ENCODE measurements at places on chromosomes 3 and 15.

DNA sequence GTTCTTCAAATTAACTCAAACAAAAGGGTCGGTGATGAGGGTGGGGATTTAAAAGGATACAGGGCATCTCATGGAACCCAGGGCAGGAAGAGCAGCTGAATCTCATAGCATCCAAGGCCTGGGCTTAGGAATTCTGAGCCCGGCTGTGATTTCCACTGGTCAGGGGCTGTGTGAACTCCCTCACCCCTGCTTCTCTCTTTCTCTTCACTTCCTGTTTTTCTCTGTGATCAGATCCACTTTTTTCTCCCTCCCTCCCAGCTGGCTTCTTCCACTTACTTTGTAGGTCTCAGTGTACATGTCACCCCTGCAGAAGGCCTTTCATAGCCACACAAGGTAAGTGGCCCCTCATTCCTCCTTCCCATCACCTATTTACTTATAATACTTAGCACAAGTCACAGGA is 68.2 kb upstream of the CORO2B start:
- no peak for DNase-seq

- no peak for DNase-seq
Observed at GRCh38 chr3:50630877-50631276, 13.9 kb downstream of the MAPKAPK3 start.

- no peak for DNase-seq
Observed at GRCh38 chr3:188253123-188253793, 99.3 kb downstream of the LPP start.

- DNase-seq: no peak
Observed at GRCh38 chr3:183812761-183813445, 12.5 kb downstream of the MAP6D1 start.

- DNase-seq: no peak
Observed at GRCh38 chr3:171168086-171168485, 141.6 kb upstream of the SLC2A2 start.

DNA sequence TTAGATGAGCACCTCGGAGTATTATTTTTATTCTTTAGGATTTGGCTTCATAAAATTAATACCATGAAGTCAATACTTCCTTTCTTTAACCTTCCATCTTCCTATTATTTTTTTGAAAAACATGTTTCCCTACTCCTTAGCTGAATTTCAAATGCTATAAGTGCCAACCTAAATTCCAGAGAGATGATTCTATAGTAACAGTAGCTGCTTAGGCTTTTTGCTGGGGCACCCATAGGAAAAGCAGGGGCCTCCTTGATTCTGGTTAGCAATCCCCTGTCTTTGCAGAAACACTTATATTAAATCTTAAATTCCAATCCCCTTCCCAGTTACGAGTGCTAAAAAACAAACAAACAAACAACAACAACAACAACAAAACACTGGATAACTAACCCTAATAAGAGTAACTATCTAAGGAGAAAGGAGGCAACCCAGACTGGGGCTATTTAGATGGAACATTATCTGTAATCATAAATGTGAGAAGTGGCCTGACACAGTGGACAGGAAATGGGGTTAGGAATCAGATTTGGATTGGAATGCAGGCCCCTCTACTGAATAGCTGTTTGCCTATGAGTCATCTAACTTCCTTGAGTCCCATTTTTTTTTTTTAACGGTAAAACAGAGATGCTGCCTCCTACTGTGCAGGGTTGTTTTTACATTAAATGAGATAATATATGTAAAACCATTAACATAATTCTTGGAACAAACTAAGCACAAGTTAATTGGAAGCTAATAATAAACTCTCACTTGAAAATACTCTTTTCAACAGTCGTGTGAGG is 148.1 kb downstream of the WDR72 start:
- DNase-seq: no peak

- no peak for DNase-seq
Observed at GRCh38 chr15:57495554-57496165, 96.0 kb upstream of the MYZAP start.

DNA sequence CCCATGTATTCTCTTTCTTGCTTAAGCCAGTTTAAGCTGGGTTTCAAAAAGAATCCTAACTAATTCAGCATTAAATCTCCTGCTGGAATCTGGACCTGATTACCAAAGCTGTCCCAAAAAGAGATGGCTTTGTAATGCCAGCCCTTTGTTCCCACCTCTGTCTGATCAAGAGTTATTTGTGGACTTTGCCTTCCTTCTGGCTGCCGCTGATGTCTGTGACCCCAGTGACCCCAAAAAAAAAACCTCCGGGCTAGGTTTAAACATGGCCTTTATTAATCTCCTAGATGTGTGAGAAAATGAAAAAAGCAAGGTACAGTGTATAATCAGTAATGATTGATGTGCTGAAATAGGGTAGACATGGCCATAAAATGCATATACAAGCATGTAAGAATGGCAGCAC is 20.7 kb downstream of the CRYGS start:
- no peak for DNase-seq

GRCh38 chr3:51708216-51708845 is 1.5 kb downstream of the GRM2 start:
- no peak for DNase-seq

GRCh38 chr3:143881095-143881494 is 32.8 kb upstream of the SLC9A9 start:
- no peak for DNase-seq

DNA sequence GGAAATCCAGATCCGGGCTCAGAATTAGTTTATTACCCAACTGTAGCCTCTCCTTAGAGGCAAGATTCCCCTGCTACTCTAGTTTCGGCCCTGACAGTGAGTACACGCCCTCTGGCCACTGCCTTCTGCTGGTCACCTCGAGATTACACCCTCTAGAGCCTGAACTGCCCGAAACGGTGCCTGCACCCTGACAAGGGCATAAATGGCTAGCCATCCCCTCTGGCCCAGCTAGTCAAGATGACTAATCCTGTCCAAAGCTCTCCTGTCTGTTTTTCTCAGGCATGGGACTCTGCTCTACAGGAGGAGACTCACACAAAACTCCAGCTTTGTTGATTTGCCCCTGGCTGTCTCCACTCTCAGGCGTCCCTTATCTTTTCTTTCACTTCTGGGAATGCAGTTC is 150.5 kb upstream of the UBE2E2 start:
- no peak for DNase-seq

DNA sequence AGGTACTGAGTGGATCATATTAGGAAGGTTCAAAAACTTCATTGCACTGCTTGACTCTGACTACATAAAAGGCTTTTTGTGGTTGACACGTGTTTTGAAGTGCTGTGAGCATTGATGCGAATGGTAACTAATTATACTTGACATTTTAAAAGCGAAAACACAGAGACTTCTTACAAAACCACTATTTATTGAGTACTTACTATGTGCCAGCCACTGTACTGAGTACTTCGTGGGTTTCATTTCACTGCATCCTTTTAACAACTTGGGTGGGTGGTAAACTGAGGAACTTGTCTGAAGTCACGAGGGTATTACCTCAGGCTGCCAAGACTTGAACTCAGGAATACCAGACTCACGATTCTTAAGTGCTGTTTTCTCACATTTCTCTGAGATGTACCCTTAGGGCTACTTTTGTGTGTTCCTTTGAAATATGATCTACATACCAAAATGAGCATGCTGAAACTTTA is 45.3 kb upstream of the PPP4R2 start:
- DNase-seq: no peak

DNA sequence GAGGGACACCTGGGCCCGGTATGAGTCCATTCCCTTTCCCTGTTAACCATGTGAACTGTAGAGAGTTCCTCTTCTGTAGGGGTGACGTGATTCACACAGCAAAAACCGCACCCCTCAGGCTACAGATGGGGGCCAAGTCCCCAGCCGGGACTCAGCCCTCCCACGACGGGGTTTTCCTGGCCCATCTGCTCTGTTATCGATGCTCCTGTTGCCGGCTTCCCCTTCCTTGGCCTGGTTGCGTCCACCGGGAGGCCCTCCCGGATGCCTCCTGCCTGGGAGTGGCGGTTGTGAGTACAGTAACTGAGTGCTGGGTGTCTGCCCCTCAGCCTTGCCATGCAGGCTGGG is 817 bp upstream of the PLXNA1 start:
- peak; percentile 43 for DNase-seq

- DNase-seq: no peak
Observed at GRCh38 chr3:140552403-140552802, 125.5 kb upstream of the TRIM42 start.

- no peak for DNase-seq
Observed at GRCh38 chr3:134145183-134145582, 105.5 kb downstream of the RYK start.

GRCh38 chr3:97699889-97700288 is 64.7 kb upstream of the ARL6 start:
- no peak for DNase-seq

DNA sequence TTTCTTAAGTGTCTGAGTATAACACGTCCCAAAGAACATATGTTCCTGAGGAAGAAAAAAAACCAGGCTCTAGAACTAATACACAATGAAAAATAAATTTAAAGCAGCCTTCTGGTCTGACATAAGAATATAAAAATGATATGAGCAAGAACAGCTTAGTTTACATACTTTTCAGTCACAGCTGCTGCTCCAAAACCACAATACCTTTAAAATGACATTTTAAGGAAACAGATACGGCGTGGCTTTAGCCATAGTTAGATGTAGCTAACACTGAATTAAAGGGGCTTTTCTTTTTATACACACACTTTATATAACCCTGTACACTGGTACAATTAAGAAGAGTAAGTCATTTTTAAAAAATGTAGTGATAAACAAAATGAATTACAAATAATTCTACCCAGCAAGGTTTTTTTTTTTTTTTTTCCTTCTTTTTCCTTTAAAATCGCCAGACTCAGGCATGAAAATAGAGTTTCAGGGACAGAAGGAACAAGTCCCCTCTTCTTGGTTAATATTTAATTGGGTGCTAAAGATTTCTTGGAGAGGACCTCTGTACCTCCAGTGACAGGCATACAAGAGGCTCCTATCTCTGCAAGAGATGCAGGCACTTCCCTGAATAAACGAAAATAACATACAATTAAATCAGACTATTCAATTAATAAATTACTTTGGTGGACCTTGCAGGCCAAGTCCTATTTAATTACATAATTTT is 265.6 kb downstream of the FOXP1 start:
- no peak for DNase-seq

DNA sequence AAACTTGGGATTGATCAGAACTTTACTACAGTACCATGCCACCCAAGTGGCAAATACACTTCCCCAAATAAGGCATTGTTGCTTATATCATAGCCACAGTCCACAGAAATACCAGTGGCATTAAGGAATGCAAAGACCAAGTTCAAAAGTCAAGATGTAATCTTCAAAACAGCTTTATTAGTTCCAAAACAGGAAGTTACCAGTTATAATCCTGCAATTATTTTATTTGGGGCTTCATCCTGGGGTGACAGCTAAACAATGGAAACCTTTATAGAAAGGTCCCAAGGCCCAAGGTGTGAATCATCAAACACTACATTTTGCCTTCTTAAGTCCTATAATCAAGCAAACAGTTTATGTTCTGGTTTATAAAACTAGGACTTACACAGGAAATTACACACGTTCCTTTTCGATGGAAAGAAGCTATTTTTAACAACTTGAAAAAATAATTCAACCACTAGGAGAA is 30.3 kb upstream of the RNF7 start:
- no peak for DNase-seq

DNA sequence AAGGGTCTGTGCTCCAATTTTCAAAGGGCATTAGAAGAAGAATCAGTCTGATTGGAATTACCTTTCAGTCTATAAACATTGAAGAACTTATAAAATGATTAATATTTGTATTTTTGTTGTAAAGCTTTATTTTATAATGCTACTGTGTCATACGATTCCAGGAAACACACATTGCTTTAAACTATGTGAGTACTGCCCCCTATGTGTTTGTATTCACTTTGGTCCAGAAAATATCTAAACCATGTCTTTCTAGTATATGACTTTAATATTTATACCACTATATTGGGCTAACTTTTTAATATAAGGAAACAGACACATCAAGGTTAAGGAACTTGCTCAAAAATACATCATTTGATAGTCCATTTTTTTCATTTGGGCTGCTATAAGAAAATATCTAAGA is 3.2 kb upstream of the RIOX2 start:
- DNase-seq: no peak

DNA sequence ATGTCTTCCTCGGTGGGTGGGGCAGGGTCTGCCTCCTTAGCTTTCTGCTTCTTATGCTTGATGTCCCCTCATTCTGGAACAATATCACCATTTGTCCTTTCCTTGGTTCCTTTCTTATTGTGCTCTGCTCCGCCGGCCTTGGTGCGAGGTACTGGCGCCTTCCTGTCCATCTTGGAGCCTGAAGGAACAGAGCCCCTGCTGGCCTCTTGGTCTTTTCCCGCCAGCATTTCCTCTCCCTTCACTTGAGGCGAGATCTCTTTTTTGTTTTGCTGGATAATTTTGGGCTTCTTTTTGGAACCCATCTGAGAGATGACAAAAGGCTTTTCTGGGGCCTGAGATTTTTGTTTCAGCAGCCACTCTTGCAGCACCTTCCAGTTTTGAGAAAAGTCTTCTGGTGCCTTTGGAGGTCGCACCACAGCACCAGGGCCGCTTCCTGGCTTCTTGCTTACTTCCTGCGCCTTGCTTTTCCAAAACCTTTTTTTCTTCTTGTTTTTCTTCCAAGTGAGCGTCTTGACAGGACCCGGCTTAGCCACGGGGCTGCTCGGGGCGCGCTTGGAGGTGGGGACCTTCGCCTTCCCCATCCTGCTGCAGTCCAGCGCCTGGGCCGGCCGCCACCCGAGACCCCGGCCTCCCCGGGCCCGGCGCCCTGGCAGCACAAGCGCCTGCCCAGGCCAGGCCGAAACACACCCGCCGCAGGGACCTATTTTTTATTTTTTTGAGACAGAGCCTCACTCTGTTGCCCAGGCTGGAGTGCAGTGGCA is 127.1 kb downstream of the KLF13 start:
- no peak for DNase-seq

GRCh38 chr3:147797095-147797494 is 387.9 kb downstream of the ZIC1 start:
- no peak for DNase-seq

GRCh38 chr15:39429898-39430357 is 151.0 kb upstream of the THBS1 start:
- no peak for DNase-seq

- no peak for DNase-seq
Observed at GRCh38 chr3:29282427-29283230, 1.8 kb downstream of the RBMS3 start.

DNA sequence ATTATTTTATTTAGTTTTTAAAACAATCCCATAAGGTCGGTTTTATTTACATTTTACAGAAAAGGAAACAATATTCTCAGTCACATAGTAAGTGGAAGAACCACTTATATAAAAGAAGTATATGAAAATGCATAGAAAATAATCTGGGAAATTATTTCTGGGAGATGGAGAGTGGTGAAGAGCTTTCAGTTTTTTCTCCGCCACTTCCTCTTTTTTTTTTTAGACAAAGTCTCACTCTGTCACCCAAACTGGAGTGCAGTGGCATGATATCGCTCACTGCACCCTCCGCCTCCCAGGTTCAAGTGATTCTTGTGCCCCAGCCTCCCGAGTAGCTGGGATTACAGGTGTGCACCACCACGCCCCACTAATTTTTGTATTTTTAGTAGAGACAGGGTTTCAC is 21.2 kb downstream of the RAD51 start:
- no peak for DNase-seq

DNA sequence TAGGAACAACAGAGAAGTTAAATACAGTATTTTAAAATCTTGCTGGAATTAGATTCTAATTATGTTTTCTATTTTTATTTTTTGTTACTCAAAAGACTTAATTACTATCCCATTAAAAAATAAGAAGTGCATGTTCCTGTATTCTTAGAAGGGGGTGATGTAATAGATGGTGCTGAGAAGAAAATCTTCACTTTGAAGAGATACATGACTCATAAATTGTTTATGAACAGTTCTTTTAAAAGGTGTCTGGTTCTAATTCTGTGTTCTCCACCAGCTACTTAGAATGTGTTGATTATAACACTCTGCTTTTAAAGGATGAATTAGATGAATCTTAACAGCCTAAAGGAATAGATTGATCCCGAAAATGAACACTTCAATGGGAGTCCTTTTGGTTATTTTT is 8.2 kb downstream of the RCN2 start:
- DNase-seq: no peak

Measured in stimulated activated CD8-positive, alpha-beta memory T cell treated with anti-CD3 and anti-CD28 coated beads, Interleukin-4, amount 100 ng/mL, for 1 hour (primary cell).